RCC 7860 (cell line): ENCODE measurements at places on chromosomes 6 and 20.

- DNase-seq, result no peak
Measured at GRCh38 chr20:29443819-29444218, 1813.6 kb upstream of the DEFB115 start.

GRCh38 chr6:16697437-16698161 lies 63.7 kb downstream of the ATXN1 start:
- DNase-seq, result no peak

- no peak for DNase-seq
Measured at GRCh38 chr6:144478483-144478882, 193.3 kb downstream of the UTRN start.

DNA sequence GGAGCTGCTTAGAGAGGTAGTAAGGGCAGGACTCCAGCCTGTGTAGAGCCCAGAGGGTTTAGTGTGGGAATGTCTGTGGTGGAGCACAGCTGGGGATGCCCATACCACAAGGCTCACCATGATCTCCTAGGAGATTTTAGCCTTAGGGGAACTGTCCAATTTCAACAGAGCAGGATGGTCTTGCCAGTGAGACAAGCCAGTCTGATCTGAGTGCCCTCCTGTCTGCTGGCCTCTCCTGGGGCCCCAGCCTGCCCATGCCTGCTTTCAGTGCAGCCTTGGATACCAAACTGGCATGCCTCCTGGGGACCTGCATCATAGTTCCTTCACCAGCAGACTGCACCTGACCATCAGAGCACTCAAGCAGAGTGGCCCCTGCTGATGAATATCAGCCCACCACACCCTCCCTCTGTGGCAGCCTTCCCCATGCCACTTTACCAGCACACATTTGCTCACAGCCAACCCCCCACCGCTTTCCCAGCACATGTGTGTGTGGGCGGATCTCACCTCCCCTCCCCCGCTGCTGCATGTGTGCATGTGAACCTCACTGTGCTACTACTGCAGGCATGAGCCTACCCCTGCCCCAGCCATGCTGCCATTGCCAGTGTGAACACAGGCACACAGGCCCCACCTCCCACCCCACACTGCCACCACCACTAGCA lies 7.9 kb upstream of the TREM1 start:
- no peak for DNase-seq

GRCh38 chr6:33950891-33951889 lies 147.4 kb upstream of the MLN start:
- DNase-seq, result no peak

- DNase-seq, result no peak
Measured at GRCh38 chr20:18802012-18802634, 11.5 kb upstream of the SCP2D1 start.
